ENCODE measurements at places on chromosomes 2 and 18.

DNA sequence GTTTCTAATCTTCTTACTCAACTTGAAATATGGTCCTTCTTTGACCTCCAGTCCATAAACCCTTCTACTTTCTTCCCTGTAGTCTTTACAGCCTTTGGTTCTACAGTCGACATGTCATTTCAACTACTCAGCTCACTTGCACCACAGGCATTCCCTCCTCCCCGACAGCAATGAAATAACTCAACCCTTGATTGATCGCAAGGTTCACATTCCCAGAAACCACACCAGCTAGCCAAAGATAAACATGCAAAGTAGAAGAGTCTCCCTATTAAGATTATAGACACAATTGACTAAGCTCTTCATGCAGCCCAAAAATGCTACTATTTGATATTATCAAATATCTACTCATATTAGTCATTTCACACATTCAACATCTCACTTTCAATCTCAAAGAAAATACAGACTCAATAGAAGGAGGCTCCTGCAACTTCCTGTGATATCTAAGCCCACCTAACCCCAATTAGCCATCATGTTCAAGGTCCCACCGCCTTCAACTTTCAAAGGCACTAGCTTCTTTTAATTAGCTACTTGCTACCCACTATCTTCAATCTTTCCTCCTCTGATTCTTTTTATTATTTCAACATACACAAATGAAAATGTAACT is 50.8 kb downstream of the RTTN start:
- peak; percentile 98 for DNase-seq

DNA sequence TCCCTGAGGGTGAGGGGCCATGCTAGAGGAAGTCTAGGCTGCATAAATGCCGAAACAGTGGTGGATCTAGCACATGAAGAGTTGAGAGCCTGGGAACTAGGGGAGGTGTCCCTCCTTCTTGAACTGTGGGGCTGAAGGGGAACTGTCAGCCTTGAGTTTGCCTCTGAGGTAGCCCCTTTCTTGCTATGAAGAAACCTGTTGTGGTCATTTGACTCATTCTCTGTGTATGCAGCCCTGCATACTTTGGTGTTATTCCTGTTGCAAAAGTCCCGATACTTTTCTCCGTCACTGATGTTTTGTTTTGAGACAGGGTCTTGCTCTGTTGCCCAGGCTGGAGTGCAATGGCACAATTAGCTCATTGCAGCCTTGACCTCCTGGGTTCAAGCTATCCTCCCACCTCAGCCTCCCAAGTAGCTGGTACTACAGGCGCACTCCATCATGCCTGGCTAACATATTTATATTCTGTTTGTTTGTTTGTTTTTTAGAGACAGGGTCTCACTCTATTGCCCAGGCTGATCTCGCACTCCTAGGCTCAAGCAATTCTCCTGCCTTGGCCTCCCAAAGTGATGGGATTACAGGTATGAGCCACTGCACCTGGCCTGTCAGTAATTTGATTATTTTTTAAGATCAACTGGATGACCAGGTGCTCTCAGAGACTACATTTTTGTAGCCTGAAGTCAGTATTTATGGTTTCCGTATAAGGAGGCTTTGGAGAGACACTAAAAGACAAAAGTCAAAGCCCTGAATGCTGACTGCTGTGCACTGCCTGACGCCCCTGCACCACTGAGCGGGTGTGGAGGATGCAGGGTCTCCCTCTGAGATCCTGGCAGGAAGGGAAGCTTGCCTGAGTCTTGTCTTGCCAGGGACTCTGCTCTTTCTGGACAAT is 126.0 kb upstream of the MSH6 start:
- DNase-seq = no peak

DNA sequence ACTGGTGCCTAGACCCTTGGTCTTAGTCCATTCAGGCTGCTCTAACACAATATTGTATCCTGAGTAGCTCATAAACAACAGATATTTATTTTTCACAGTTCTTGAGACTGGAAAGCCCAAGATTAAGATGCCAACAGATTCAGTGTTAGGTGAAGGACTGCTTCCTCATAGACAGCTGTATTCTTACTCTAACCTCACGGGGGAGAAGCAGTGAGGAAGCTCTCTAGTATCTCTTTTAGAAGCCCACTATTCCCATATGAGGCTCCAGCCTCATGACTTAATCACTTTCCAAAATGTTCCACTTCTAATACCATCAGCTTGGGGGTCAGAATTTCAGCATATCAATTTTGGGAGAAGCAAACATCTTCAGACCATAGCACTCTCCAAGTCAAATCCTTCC is 833.4 kb downstream of the LRRTM4 start:
- no peak for DNase-seq

DNA sequence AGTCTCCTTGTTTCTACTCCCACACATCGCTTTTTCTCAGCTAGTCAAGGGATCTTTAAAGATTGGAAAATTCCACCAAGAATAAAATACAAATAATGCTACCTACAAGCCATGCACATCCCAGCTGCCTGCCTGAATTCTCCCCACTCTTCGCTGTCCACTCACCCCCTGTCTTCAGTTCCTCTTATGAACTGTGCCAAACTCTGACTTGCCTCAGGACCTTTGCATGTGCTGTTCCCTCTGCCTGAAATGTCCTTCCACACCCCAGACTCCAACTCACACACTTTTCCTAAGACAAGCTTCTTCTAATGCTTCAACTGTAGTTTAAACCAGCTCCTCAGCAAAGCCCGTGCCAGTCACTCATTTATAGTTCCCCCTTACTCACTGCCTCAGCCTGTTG is 260.0 kb downstream of the NAPG start:
- no peak for DNase-seq

GRCh38 chr18:58026857-58027256 is 17.2 kb upstream of the NEDD4L start:
- DNase-seq = no peak

DNA sequence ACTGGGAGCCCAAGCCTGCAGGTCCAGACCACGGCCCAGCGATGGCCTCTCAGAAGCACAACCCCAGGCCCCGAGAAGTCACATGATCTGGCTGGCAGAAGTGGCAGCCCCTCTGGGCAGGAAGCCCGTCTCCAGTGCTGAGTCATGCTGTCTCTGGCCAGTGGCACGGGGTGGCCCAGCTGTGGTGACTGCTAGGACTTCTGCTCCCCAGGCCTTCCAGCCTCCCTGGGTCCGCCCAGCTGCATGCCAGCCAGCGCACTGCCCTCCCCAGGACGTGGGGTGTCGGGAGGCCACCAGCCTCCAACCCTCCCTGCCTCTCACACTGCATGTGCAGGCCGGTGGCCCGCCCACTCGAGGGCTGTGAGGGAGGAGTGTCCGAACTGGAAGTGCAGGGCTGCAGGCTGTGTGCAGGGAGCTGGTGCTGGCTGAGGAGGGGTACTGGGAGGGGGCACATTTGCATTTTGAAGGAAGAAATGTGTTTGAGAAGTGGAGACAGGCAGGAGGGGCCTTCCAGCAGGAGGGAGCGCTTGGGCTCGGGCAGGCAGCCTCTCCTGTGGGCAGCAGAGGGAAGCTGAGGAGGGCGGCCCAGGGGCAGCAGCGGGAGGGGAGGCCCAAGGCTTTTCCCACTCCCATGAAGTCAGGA is 17.0 kb upstream of the HPCAL1 start:
- DNase-seq = peak; percentile 79

GRCh38 chr2:171913517-171913916 is 8.7 kb upstream of the HAT1 start:
- DNase-seq = no peak

DNA sequence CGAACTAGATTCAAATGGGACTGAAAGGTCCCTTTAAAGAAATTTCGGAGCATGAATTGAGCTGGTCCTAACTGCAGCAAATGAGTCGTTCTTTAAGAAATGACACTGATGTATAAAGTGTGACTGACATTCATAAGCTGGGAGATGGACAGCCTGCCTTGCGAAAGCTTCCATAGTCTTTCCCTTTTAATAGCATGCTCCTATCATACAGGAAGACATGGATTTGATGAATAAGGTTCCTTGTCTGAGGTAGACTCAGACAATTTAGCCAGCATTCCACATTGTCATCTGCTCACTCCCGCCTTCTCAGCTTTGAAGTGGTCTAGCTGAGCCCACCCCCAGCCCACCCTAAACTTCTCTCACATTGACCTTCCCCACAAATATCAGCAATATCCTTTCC is 264.9 kb downstream of the TSN start:
- no peak for DNase-seq

- DNase-seq = no peak
Measured at GRCh38 chr2:219929835-219930234, 302.4 kb downstream of the SLC4A3 start.

DNA sequence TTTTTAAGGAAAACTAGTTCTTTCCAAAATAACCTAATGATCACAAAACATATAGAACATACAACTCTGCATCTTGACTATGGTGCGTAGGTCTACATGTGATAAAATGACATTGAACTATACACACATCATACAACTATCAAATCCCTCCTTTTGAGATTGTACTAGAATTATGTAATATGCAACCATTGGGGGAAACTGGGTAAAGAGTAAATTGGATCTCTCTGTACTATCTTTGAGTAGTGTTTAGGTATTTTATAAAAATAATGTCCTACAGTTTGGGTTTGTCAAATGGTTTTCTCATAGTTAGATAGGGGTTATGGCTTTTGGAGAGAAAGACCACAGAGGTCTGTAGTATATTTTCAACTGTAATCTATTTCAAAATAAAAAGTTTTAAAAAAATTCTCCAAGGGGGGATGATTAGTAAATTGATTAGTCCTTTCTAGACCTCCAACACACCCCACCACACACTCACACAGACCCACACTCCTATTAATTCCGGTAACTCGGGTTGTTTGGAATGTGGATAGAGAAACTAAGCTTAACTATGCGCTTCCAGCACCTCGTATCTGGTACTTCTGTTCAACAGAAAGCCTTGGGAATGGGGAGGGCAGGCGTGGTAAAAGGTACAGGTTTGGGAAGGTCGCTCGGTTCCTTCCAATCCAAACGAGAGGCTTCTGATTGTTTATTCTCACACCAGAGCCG is 695 bp upstream of the BIRC6 start:
- DNase-seq = no peak

DNA sequence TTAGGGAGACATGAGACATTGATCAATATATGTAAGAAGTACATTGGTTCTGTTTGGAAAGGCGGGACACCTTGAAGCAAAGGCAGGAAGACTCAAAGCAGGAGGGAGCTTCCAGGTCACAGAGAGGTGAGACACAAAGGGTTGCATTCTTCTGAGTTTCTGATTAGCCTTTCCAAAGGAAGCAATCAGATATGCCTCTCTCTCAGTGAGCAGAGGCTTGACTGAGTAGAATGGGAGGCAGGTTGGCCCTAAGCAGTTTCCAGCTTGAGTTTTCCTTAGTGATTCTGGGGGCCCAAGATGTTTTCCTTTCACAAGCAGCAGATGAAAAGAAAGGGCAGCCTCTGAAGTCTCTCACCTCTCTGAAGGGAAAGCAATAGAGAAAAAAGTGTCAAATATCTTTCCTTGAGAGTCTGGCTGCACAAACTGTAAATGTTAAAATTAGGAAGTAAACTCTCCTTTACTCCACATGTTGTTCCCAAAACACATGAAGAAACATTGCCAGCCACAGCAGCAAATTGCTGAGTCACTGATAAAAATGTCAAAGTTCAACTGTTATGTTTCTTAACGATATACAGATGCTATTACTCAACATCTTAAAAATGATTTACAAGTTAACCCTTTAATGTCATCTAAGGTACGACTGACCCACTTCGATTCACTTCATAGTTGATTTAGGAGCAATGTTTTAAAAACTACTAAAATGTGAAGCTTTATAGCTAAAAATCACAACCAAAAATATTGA is 40.3 kb downstream of the CYB5A start:
- DNase-seq = peak; percentile 70

DNA sequence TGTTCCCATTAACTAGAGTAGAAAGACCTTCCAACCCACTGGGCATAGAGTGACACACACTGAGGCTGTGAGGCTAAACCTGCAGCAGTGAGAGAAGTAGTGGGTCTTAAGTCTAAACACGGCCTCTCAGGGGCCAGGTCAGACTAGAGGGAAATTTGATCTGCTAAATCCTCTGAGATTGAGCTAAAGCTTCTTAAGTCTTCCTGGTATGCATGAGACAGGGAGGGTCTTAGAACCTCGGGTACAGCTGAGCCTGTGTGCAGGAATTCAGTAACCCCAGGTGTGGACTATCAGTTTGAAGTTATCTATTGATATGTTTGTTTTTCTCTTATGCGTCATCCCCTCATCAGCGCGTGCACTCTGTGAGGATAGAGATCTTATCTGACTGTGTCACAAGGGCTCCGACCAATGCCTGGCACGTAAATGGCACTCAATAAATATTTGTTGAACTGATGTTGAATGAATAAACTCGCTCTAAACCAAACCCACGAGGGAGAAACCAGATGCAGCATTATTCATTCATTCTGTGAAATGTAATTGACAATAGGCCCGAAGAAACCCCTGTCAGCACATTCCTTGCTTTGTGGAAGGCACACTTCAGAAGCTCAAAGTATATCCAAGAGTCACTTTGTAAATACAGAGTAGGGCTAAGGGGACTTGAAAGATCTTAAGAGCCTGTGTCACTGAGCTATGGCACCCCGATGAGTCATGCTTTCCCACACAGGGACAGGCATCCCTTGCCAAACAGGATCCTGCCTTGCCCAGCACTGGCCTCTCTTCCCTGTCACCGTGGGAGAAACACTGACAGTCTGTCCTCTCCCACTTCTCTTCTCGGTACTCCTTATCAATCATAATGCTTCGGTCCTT is 21.7 kb upstream of the RAB10 start:
- peak; percentile 72 for DNase-seq

DNA sequence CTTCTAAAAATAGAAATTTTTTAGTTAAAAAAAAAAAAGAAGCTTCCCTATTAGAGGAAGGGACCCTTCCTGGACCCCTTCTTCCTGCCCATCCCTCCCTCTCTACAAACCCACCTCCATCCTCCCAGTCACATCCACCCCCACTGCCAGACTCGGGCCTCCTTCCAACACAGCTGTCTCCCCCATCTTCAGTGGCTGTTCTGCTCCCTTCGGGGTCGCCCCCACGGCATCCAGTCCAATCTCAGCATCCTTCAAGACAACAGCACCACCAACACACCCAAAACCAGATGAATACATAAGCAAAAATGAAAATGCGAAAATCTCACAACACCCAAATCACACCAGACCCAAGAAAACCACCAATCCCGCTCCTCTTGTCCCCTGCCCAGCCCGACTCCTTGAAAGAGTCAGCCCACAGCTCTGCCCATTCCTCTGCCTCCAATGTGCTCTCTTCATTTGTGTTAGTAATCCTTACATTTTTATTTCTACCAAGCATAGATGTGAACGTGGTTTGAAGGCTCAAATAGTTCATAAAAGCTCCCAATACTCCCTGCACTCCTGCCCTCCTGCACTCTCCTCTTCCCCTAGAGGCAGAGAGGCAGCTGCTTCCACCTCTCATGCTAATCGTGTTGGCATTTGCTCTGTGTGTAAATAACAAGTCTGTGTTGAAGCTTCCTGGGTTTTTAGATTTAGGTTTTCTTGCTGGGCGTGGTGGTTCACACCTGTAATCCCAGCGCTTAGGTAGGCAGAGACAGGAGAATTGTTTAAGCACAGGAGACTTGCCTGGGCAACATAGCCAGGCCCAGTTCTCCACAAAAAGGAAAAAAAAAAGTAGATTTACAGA is 37.0 kb downstream of the MAL start:
- no peak for DNase-seq

DNA sequence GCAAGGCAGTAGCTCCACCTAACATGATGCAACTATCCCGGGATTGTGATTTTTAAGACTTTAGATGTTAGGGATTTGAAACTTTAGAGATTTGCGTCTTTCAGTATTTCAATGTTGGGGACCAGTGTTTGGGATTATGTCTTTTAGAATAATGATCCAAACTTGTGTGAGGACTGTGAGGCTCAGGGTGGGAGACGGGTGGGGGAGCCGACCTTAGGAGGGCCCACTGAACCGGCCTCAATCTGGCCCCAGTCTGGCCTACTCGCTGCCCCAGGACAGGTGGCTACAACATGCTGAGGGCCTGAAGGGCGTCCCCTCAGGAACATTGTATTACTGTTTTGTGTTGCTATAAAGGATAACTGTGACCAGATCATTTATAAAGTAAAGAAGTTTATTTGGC is 10.7 kb downstream of the AMER3 start:
- no peak for DNase-seq
